D721Med (cell line): ENCODE measurements at places on chromosomes 1 and 21.

- DNase-seq: no peak
These were observed 365.3 kb downstream of the HHIPL2 start for GRCh38 chr1:222182641-222183040.

DNA sequence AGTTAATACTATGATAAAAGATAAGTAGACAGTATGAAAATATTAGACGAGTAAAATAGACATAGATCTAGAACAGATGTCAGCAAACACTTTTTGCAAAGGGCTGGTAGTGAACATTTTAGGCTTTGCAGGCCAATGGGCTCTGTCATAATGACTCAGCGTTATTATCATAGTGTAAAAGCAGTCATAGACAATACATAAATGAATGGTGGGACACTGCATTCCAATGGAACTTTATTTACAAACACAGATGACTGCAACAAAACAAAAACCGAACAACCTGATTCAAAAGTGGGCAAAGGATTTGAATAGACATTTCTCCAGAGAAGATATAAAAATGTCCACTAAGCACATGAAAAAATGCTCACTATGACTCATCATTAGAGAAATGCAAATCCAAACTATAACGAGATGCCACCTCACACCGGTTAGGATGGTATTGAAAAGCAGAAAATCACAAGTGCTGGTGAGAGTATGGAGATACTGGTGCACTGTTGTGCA is 7.3 kb downstream of the GSTM5 start:
- no peak for DNase-seq

GRCh38 chr1:66556161-66556611 is 22.2 kb downstream of the SGIP1 start:
- DNase-seq: no peak

GRCh38 chr1:90713741-90714509 is 3.2 kb downstream of the BARHL2 start:
- DNase-seq: no peak

DNA sequence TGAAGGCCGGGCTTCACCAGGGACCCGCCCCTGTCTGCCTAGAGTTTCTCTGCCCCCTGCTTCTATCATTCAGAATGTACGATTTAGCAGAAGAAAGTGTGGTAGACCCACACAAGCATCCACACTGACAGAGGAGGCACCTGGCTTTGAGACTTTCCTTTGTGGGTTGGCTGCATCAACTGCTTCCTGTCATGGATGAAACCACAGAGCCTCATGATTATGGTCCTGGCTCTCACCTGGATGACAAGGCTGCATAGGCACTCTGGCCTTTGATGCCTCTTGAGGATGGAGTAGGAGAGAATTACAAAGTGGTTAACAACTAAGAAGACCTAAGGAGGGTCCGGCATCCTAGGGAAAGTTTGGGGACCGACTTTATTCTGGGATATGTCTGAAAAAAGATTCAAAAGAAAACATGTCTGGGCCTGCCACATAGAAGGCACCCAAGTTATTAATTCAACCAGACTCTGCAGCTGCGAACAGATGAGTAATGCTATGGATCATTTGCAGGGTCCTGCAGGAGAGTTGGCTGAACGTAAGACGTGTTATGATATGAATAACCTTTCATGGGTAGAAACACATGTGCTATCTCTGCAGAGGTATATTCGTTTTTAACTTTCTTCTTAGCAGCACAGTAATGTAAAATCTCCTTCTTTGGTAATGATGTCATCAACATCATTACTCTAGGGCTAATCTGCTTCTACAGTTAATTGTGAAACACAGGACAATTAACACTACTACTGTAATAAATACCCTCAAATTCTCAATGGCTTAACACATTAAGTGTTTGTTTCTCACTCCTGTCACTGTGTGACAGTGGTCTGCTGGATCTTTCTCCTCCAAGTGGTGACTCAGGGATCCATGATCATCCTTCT is 136.2 kb downstream of the SLC35F3 start:
- DNase-seq: no peak

GRCh38 chr1:157646144-157646543 is 48.3 kb upstream of the FCRL4 start:
- no peak for DNase-seq

- no peak for DNase-seq
These were observed 29.0 kb upstream of the PLA2G2A start for GRCh38 chr1:20008391-20008841.

DNA sequence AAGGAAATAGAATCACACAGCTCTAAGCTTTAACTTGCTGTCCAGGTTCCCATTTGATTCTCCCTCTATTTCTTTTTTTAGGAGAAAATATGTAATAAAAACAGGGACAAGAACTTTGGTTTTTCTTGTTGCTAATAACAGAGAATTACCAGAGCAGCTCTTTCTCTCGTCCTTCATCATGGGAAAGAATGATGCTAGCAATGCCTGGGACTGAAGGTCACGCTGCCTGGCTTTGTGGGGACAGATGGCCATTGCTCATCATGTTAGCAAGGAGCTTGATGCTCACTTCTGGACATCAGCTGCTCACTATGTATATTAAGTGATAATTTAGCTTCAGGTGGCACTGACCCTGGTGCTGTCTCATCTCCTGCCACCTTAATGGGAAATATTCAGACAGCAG is 77.3 kb upstream of the AKT3 start:
- no peak for DNase-seq

DNA sequence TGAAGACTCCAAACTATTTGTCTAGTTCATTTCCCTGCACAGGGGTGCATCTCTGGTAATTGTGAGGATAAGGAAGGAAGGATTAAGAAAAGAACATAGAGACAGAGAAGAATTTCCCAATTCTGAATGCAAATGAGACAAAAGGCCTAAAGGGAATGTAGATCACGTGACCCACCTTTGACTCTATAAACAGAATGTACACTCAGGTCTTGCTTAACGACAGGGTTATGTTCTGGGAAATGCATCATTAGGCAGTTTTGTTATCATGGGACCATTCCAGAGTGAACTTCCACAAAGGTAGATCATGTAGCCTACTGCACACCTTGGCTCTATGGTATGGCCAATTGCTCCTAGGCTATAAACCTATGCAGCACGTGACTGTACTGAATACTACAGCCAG is 252.3 kb upstream of the ZP4 start:
- no peak for DNase-seq

- no peak for DNase-seq
These were observed 35.1 kb downstream of the TNFSF18 start for GRCh38 chr1:173015629-173016028.

- no peak for DNase-seq
These were observed 29.2 kb downstream of the FMO1 start for GRCh38 chr1:171277534-171277933.

DNA sequence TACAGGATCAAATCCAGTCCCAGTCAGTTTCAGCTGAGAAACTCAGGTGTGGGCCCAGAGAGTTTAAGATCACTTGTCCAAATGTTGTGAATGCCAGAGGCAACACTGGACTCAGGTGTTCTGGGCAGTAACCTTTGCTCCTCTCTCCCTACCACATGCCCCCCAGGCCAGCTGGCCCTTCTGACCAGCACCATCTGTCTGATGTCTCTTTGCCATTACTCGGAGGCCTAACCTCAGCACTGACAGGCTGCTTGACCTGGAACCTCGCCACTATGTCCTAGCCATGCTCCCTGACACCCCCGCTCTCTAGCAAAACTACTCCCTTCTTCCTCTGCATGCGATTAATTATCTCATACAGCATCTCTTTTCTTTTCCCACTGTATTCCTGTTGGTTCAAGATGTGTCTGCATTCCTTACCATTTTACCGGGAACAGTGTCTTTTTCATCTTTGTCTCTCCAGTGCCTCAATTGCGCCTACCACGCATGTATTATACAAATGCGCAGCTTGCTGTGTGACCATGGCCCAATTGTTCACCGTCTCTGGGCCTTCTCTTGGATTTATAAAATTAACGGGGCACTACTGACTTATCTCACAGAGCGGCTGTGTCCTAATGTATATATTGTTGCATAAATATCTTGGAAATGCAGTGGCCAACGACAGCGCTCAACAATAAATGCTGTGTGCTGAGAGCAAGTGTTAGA is 159.5 kb upstream of the IRF2BP2 start:
- no peak for DNase-seq

- no peak for DNase-seq
These were observed 2.0 kb downstream of the TFF2 start for GRCh38 chr21:42348762-42349161.

GRCh38 chr1:202561240-202561639 is 149.0 kb downstream of the SYT2 start:
- DNase-seq: no peak

- DNase-seq: no peak
These were observed 13.5 kb downstream of the SLC9A1 start for GRCh38 chr1:27141266-27142003.

DNA sequence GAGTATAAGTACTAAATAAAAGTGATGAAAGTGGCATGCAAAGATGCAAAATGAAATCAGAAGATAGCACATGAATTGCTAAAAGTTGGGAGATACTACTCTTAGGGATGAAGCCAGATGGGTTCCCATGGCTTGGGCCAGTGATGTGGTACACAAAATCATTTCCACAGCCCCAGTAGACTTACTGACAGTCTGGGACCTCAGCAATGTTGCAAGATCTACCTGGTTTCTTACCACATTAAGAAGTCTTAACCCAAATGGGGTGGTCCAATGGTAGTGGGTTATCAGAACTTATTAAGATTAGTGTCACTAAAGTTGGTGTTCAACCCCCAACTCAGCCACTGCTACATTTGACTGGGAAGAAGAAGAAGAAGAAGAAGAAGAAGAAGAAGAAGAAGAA is 227.7 kb upstream of the IRF2BP2 start:
- no peak for DNase-seq

GRCh38 chr1:51661081-51661518 is 44.2 kb downstream of the OSBPL9 start:
- DNase-seq: no peak

DNA sequence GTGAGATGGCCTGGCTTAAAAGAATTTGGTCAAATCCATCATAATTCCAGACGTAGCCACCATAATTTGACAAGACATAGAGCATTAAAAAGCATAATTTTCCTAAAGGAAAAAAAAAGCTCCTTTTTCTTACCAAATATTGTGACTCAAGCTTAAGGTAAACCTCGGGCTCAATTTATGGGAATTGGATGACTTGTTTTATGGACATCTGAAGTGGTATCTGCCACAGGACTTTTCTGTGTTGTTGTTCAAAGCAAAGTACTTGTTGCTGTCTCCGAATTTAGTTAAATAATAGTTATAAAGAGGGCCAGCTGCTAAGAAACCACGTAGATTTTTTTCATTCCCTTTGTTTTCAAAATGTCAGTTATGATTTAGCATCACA is 1.1 kb downstream of the MPZL1 start:
- no peak for DNase-seq

- DNase-seq: no peak
These were observed 33.2 kb upstream of the PAX7 start for GRCh38 chr1:18597160-18598042.

DNA sequence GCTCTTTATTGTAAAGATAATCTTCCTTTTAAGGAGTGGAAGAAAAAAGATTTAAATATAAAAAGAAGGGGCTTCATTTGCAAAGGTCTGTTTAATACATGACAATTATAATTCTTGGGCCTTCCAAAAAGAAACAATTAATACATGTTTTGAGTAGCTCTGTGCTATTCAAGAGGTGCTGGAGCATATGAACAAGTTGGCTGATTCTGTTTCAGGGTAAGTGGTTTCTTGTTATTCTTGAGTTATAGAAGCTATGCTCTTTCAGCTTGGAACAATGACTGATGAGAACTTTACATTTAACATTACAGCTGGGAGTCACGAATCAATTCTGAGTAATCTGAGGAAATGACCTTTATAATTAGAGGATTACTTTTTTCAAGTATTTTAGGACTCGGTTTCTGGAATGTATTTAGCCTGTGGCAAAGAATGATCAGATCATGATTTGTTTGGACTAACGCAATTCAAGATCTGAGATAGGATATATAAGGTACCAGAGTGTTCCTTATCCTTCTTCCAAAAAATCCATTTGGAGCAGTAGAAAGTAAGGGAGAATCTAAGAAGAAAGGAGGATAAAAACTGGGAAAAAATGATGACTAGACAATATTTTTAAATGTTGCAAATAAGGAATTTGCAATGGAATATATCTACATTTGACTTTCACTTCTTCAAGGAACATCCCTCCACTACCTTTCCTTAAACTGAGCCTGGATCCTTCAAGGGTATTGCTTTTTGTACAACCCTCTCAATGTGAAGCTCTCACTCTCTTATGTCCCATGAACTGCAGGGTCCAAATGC is 77.1 kb upstream of the KCTD3 start:
- DNase-seq: no peak

DNA sequence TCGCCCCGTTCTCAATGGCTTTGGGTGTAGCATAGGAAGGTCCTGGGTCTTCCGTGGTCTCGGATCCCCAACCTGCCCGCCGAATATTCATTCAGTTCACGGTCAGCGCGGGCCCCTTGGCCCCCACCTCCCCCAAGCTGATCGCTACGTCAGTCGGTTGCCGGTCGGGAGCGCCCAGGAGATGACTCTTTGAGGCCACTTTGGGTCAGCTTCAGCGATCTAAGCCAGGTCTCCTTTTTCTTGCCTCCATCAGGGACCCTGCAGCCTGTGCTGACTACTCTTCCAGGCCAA is 12.8 kb downstream of the HLX start:
- DNase-seq: no peak

- DNase-seq: no peak
These were observed 5.9 kb upstream of the EFNA3 start for GRCh38 chr1:155072531-155073289.

- no peak for DNase-seq
These were observed 1.7 kb upstream of the ZBTB18 start for GRCh38 chr1:244049162-244050013.

DNA sequence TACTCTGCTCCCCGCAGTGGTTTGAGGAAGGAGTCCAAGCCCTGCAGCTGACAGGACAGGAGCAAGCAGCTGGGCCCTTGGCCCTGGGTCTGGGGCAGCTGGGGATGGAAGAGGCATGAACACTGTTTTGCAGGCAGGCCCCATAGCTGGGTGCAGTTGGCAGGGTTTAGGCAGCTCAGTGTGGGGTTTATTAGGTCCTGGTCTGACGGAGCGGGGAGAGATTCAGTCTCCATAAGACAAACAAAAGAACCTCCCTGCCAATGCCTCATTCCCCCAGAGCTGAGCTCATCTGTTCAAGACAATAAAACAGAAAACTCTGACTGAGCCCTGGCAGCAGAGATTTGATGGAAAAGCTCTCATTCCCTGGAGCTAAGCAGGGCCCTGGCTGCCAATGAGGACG is 37.3 kb downstream of the OLFML2B start:
- no peak for DNase-seq
